Stimulated activated CD8-positive, alpha-beta memory T cell treated with anti-CD3 and anti-CD28 coated beads, Interleukin-12 subunit alpha, Interleukin-12 subunit beta, amount 100 ng/mL, for 4 hours (primary cell): ENCODE measurements at places on chromosomes 7 and 10.
A peak's percentile ranks its signal among the peaks of the same experiment; 100 is the strongest.

GRCh38 chr10:128859738-128860386 is 607.2 kb upstream of the MGMT start:
- no peak for DNase-seq

GRCh38 chr7:131692131-131692960 is 135.9 kb upstream of the PODXL start:
- DNase-seq = no peak

GRCh38 chr10:100447663-100448062 is 15.1 kb upstream of the WNT8B start:
- DNase-seq = no peak

DNA sequence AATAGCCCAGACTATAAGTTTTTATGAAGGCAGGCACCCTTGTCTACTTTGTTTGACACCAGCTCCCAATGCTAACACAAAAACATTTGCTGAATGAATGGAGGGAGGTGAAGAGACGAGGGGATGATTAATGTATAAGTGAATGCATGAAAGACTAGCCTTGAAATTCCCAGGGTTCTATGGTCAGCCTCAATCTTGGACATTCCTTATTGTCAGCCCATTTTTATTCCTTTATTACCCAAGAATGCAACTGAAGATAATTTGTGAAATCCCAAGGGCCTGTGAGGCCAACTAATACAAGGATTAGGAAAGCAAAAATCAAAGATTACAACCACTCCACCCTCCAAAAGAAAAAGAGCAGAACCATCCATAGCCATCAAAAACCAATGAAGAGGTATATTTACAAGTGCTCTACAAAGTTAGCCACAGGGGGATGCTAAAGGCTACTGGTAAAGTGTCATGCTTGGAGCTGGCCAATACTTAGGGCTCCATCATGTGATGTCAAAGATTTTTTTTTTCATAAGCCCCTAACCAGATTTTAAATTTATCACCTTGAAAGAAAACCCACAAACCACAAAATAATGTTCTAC is 40.0 kb upstream of the ASAH2 start:
- no peak for DNase-seq

- no peak for DNase-seq
Measured at GRCh38 chr7:99622596-99622995, 5.8 kb downstream of the ZSCAN25 start.

- DNase-seq = no peak
Measured at GRCh38 chr7:41445946-41446345, 256.9 kb downstream of the INHBA start.

DNA sequence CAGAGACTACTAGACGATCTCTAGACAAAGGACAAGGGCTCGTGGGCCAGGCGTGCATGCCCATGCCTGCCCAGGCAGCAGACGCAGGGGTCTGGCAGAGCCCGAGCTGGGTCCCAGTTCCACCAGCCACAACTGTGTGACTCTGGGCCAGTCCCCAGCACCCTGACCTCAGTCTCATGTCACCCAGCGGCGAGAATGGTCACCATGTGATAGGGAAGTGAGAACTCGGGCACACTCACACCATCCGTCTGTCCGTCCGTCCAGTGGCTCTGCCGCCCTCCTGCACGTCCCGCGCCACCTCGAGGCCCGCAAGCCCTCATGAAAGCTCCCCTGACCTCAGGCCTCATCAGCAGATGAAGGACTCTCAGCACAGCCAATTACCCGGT is 280.0 kb downstream of the ELFN1 start:
- DNase-seq = no peak

DNA sequence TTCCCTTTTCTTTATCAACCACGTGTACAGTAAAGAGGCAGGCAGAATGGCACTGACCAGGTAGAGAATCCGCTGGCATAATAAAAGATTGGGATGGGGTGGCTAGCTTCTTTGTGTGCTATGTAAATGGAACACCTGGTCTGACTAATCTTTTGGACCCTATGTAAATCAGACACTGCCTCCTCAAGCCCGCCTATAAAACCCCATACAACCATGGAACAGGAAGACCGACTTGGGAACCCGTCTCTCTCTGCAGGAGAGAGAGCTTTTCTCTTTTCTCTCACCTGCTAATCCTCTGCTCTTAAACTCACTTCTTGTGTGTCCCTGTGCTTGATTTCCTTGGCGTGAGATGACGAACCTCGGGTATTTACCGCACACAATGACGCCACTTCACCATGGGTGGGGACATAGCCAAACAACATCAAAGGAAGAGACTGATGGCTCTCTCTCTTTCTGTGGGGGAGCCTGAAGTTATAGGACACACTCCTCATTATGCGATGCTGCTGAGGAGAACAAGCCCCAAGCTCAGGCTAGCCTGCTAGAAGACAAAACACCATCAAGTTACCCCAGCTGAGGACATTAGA is 94.2 kb downstream of the ARL5B start:
- DNase-seq = no peak

DNA sequence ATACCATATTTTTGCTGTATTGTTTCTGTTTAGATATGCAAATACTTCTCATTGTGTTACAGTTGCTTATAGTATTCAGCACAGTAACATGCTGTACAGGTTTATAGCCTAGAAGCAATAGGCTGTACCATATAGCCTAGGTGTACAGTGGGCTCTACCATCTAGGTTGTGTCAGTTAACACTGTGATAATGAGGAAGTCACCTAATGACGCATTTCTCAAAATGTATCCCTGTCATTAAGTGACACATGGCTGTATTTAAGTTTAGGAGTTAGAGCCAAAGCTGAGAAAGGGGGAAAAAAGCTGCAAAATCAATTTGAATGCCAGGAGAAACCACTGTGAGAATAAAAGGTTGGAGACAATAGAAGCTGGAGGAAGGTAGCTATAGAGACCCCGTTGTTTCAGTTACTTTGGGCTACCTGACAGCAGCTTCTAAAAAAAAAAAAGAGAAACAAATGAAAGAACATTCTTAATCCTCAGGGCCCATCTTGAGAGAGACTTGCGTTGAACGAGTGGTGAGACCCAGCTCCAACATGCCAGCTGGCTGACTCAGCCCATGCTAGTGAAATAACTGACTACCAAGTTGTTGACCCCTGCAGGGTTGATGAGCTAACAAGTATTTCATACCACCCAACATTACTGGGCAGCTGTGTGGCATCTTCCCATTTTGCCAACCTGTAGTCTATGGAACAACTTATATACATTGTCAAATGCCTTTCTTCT is 8.7 kb downstream of the STARD3NL start:
- DNase-seq = no peak

DNA sequence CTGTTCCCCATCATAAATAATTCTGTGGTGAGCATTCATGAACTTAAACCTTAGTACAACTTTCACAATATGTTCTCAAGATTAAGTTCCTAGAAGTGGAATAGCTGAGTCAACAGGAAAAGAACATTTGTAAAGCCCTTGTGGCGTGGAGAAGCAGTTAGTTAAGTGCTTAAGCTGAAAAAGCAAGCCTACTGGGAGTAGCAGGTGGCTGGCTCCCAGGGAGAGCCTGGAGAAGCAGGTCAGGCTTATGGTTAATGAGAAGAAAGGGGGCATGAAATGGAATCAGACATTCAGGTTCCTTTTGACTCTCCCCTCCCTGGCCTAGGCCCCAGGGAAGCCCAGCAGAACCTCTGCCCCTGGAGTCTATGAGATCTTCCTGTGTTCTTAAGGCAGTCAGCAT is 35.3 kb downstream of the VSTM4 start:
- DNase-seq = no peak

GRCh38 chr10:92530891-92531535 is 42.9 kb downstream of the IDE start:
- no peak for DNase-seq

- DNase-seq = no peak
Measured at GRCh38 chr7:36526863-36527548, 137.3 kb downstream of the ANLN start.

- DNase-seq = no peak
Measured at GRCh38 chr7:45882465-45882810, 5.8 kb upstream of the IGFBP1 start.

- DNase-seq = no peak
Measured at GRCh38 chr10:45586028-45586824, 86.3 kb downstream of the ZFAND4 start.

DNA sequence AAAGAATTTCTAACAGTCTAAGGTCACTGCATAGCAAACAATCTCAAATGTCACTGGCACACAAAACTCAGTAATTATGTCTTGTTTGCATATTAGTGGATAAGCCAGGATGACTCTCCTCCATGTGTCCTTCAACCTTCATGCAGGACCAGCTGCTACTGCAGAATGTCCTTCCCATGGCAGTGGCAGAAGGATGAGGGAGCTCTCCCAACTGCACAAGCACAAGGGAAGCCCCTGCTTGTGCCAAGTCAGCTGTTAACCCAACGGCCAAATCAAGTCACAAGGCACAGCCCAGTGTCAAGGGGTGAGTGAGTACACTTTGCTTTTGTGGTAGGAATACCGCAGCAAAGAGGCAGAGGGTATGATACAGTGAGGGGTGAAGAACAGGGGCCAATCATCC is 59.3 kb upstream of the VWC2 start:
- no peak for DNase-seq

DNA sequence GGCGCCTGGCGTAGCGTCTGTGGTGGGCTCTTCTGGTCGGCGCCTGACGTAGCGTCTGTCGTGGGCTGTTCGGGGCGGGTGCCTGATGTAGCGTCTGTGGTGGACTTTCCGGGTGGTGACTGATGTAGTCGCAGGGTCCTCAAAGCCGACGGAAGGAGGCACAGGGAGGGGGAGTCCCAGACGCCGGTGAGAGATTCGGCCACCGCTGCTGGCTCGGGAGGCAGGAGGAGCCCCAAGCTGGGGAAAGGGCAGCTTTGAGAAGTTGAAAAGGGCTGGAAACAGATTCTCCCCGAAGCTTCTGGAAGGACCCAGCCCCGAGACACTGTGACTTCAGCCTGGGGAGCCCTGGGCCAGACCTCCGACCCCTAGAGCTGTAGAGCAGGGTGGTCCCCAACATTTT is 105.7 kb downstream of the DNAJB6 start:
- DNase-seq = no peak

DNA sequence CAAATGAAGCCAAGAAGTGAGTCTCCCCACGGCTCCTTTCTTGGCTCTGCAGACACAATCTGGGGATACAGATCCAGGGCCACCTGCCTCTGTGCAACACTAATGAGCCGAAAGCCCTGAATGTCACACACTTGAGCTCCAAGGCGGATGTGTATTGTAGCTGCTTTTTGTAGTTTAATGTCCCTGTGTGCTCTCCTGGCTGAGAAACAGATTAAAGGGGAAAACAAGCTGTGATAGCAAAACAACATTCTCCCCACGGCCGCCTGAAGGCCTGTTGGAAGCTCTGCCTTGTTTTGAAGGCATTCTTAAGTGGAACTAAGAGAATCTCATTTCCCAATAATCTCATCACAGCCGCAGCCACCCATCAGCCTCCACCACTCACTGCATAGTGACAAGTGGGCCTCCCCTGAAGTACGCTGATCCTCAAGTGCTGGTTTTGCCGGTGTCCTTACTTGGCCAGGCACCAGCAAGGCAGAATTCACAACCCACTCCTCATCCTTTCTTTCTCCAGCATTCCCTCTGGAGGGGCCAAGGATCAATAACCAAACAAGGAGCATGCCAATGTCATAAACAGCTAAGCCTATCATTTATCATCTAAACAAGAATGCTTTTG is 44.4 kb upstream of the AMPH start:
- no peak for DNase-seq

GRCh38 chr7:68020102-68020501 is 1023.5 kb downstream of the TYW1 start:
- DNase-seq = no peak

- no peak for DNase-seq
Measured at GRCh38 chr10:61343796-61344195, 109.4 kb downstream of the TMEM26 start.

GRCh38 chr7:30941582-30942323 is 22.0 kb upstream of the GHRHR start:
- no peak for DNase-seq

DNA sequence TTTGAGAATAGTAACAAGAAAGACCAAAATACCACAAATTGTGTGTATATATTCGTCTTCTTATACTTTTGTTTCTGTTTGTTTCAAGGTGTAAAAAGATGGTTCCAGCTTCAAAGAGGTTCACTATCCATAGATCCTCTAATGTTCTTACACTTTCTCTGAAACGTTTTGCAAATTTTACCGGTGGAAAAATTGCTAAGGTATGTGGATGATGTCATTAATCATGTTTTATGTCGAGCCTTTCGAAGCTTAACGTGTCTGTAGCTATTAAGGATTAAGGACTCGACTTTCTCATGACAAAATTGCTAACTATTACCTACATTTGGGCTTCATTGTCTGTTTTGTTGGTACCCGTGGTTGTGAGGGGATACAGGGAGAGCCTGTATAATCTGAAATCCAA is 112.8 kb downstream of the ANKRD61 start:
- DNase-seq = no peak

DNA sequence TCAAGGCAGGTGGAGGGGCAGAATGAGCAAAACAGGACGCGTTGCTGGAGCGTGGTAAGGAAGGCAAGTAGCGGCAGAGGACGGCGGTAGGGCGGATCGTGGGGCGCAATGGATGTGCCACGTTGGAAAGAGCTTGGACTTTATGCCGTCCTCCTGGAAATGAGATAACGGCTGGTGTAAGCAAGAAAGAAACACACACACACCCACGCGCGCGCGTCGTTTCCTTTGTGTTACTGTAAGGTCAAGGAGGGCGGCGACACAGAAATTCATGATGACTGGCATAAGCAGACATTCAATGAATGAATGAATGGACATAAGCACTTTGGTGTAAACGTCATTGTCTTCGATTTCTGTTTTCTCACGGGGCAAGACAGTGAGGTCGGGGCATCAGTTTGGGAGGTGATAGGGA is 683 bp upstream of the ENTPD7 start:
- DNase-seq = peak; percentile 23

- no peak for DNase-seq
Measured at GRCh38 chr7:149821191-149822148, 16.7 kb upstream of the ZNF862 start.

- DNase-seq = no peak
Measured at GRCh38 chr10:79060641-79061255, 8.0 kb upstream of the ZMIZ1 start.

DNA sequence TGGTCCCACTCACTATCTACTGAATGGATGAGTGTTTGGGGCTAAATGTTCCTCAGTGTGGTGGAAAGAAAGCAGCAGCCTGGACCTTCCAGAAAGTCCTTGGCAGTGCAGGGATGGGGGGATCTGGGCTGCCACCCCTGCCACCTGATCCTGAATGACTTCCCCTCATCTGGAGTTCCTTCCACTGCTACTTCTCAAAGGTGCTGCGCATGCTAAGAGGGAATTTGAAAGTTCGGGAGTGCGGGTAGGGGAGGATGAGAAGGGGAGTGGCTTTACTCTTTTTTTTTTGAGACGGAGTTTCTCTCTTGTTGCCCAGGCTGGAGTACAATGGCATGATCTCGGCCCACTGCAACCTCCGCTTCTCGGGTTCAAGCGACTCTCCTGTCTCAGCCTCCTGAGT is 1.4 kb downstream of the KLRG2 start:
- DNase-seq = no peak

- no peak for DNase-seq
Measured at GRCh38 chr10:75091146-75091545, 20.3 kb upstream of the SAMD8 start.
